Fibroblast of skin of scalp (primary cell): ENCODE measurements at places on chromosomes 5 and 9.

GRCh38 chr5:143790457-143791112, 21.4 kb upstream of the HMHB1 start:
- peak; percentile 31 for DNase-seq

GRCh38 chr5:79875230-79875629, 115.8 kb downstream of the MTX3 start:
- DNase-seq = peak; percentile 25

DNA sequence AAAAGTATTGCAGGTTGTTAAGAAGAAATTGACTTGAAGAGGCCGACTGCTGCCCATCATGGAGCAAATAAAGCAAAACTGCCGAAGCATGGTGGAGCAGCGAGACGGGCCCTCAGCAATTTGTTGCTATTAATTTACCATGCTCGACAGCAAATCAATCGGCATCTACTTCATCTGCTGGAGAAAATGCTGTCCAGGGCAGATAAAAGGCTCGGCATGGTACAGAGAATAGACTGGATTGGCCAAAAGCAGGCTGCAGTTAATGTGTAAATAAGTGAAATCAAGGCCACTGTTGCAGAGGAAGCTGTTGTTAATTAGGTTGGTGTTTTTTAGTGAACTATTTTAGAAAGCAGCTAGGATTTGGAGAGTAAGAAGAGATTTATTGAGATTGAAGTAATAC, 8.3 kb downstream of the TLE4 start:
- no peak for DNase-seq

DNA sequence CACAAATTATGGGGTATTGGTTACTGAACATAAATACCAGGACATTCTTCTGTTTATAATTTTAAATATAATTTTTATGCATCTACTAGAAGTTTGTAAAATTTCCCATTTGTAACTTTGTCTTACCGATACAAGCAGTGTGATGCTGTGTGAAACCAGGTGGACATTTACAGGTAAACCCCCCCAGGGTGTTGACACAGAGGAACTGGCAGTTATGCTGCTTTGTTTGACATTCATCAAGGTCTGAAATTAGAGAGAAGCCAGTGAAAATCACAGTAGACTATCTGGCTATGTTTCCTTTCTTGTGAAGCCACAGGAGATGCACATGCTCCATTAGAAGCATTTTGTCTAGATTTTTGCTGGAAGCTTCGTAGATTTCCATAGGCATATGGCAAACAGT, 190.9 kb downstream of the SLC12A2 start:
- no peak for DNase-seq

DNA sequence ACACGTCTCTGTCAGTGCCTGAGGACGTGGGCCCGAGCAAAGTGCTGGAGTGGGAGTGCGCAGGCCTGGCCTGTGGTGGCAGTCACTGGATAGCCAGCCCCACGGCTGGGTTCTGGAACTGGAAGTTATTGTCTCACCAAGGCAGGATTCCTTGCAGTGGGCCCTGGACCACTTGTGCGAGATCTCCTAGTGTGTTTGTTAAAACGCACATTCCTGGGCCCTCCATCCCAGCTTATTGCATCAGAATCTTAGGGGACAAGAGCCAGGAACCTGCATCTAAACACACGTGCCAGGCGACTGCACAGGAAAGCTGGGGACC, 26.9 kb downstream of the PTPA start:
- DNase-seq = no peak

DNA sequence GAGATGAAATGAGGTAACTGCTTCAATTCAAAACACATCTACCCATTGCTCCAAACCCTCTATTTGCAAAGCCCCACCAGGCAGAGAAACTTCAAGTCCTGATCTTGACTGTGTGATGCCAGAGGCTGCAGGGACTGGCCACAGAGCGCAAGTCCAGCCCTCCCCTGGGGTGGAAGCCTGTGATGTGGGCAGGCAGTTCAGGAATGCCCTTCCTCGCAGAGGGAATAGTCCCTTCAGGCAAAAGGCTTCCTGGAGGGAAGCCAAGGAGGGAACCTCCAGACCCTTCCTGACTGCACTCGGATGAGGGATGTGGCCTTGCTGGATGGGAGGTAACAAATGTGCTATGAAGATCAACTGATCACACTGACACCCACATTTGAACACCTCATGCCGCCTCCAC, 131.2 kb downstream of the SLIT3 start:
- peak; percentile 51 for DNase-seq

DNA sequence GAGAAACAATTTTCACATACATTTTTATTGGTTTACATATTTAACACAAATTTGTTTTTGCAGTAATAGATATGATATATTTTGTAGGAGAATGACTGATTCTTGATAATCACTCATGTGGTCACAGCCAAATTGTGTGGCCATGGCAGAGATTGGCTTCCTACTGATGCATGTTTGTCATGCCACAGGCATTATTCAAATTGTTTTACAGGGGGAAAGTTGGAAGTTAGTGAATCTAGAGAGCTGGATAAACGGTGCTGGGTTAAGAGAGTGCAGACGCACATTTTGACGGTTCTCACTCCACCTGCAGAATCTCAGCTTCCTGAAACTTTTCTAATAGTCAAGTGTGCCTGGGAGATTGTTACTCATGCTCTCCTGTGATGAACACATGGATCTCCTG, 91.1 kb upstream of the FBN2 start:
- DNase-seq = peak; percentile 67

GRCh38 chr9:135009794-135010585, 77.5 kb upstream of the OLFM1 start:
- DNase-seq = no peak

GRCh38 chr9:126058011-126058531, 268.6 kb upstream of the MVB12B start:
- DNase-seq = no peak

DNA sequence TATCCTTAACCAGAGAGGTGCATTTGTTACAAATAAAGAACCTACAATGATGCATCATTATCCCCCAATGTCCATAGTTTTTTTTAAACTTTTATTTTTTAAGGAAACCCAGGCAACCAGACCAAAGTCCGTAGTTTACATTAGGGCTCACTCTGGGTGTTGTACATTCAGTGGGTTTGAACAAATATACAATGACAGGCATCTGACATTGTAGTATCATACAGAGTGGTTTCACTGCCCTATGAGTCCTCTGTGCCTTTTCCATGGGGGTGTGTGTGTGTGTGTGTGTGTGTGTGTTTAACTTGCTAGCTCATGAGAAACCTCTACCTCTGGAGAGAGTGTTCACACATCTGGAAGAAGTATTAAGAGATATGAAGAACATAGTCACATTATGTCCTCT, 141.5 kb downstream of the KDM4C start:
- DNase-seq = no peak

DNA sequence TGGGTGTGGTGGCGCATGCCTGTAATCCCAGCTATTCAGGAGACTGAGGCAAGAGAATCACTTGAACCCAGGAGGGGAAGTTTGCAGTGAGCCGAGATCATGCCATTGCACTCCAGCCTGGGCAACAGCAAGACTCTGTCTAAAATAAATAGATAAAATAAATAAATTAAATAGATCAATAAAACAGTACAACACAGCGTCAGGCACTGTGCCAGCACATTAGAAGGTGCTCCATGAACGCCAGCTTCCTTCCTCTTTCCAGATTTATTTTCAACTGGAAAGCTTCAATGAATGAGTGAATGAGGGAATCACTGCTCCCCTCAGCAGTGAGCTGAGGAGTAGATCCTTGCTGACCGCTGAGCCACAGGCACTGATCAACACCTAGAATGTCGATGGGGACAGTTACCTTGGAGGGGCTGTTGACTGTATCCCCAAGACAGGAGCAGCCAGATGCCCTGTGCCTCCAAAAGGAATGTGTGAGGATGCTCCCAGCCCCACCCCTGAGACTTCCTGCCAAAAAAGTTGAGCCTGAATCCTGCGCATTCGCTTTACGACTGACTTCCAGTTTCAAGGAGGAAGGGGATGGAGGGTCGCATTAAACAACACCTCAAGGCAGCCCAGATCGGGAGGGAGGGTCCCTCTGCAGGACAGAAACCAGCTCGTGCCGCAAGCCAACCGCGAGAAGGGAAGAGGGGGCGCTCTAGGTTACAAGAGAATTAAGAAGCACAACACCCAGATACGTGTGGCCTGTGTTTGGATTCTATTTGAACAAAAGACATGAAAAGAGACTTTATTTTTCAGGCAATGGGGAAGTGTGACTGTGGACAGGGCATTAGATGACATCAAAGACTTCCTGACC, 54.0 kb upstream of the CNOT6 start:
- no peak for DNase-seq

GRCh38 chr5:16922430-16922829, 13.7 kb downstream of the MYO10 start:
- no peak for DNase-seq
